Right forelimb (tissue), 1 donor: ENCODE measurements at places on chromosomes 4 and X.

GRCh38 chr4:123812066-123812390 is 415.4 kb downstream of the SPRY1 start:
- no peak for DNase-seq

GRCh38 chr4:1356181-1356998 is 9.4 kb downstream of the UVSSA start:
- peak; percentile 78 for DNase-seq

GRCh38 chr4:17794730-17795129 is 13.3 kb upstream of the FAM184B start:
- DNase-seq = no peak

GRCh38 chr4:165331359-165331758 is 3.9 kb downstream of the MSMO1 start:
- no peak for DNase-seq

- peak; percentile 51 for DNase-seq
Observed at GRCh38 chr4:103719105-103719829, 518 bp downstream of the TACR3 start.

- DNase-seq = no peak
Observed at GRCh38 chrX:40445691-40446090, 135.1 kb upstream of the ATP6AP2 start.

DNA sequence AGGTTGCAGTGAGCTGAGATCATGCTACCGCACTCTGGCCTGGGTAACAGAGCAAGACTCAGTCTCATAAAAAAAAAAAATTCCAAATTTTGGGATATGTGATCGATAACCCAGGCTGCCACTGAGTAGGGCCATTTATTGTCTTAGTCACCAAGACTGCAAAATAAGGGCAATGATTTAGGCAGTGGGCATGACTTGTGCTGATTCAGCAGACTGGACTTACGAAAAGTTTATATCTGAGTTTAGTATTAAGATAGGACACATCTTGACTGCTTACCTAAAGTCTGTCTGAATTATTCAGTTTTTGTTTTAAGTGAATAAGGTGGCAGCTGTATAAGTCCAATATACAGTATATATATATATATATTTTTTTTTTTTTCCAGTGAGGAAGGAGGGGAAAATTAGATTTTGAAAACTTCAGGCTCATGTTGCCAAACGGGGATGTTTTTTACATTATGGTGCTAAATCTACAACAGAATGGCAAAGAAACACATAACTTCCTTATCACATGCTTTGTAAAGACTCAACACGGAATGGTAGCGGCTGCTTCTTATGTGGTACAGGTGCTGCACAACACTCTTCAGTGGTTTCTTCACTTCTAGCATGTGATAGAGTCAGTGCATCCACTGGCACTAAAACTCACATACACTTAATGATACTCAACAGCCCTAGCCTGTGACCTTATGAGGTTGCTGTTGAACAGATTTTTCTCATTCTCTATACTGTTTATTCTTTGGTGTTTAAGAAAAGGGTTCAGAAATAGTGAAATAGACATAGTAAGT is 6.5 kb downstream of the TEX13D start:
- no peak for DNase-seq

- no peak for DNase-seq
Observed at GRCh38 chr4:147617841-147618691, 869 bp downstream of the TMEM184C start.

DNA sequence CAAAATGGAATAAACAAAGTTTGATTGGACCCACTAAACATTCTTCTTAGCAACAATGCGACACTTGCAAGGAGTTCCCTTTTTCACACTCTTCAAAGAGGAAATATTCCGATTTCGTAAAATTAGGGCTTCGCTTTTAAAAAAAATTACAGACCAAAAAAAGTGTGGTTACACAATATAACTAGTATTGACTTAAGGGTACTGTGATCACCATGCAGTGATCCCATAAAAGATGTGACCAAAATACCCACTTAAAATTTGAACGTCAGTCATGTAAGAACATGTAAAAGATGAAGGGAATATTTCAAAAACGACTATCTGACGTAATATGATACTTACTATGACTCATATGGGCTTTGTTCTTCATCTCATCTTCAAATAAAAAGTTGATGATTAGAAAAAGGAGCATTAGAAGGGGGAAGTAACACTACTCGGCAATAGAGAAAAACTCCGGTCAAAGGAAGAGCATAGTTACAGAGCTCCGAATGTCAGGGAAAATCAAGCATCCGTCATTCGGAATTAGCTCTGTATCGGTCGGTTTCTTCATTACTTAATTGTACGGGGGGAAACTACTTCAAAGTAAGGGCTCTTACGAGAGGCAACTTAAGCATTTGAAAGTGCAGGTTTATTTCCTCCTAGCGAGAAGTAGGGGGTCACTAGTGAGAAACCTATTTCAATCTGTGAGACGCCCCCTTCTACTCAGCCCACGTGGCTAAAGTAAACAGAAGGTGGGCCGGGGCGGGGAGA is 1.3 kb upstream of the TET2 start:
- DNase-seq = peak; percentile 51

DNA sequence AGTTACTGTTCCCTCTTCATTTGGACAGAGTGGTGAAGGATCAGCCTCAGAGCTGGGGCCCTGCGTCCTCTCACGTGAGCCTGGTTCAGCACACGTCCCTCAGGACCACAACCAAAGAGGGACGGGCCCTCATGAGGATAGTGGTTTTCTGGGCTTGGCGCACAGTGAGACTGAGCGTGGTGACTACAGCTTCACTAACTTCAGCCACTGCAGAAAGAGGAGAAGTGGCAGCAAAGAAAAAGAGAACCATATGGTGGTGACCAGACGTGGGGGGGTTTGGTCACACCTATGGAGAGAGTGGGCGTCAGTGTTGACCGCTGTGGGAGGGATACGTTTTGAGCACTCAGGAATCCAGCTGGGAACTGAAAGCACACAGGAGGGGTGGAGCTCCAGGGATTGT is 21.8 kb upstream of the TNIP3 start:
- DNase-seq = no peak

DNA sequence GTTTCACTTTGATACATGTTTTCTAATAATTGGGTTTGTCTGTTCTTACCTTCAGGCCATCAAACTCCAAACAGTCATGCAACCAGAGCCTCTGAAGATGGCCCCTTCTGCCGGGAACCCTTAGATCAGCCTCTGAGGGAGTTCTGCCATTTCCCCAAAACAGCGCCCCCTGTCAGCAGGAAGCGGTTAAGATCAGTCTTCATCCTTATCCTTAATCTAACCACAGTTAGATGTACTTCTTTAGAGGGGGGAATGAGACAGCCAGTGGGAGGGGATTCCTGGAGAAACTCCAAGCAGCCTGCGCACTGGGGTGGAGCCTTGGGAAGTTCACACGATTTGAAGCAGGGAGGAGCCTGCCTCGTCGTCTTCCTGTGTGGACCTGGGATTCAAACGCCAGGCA is 185.4 kb downstream of the INPP4B start:
- no peak for DNase-seq

DNA sequence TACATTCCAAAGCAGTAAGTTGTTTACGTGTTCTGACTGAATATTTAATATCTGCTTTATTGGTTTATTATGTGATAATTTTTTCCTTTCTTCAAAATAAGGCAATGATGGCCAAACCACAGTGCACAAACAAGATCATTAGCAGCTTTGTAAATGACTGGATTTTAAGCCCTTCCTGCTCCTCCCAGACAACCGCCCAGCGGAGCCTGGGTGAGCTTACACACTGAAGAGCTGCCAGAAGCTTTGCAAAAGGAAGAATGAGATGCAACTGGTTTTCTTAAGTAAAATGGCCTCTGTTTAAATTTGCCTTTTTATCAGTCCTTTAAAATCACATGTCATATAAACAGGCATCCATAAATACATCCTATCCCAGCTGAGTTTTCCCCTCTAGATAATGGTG is 52.2 kb downstream of the SPARCL1 start:
- DNase-seq = no peak

GRCh38 chr4:629915-630641 is 4.7 kb downstream of the PDE6B start:
- no peak for DNase-seq

- DNase-seq = no peak
Observed at GRCh38 chr4:14348506-14348905, 653.8 kb upstream of the CPEB2 start.

DNA sequence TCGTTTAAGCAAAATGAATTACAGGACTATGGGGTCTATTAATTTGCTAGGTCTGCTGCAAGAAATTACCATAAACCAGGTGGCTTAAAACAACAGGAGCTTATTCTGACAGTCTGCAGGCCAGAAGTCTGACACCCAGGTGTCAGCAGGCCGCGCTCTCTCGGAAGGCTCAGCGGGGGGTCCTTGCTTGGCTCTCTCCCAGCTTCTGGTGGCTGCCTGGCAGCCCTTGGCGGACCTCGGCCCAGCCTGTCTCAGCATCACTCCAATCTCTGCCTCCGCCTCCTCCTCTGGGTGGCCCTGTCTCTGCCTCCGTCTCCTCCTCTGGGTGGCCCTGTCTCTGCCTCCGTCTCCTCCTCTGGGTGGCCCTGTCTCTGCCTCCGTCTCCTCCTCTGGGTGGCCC is 580.5 kb upstream of the FAT1 start:
- no peak for DNase-seq

GRCh38 chrX:78024349-78025059 is 55.1 kb upstream of the PGAM4 start:
- DNase-seq = no peak

- no peak for DNase-seq
Observed at GRCh38 chr4:61440321-61440720, 240.2 kb downstream of the ADGRL3 start.
